ENCODE measurements at places on chromosomes 5 and 9. TPM values are rescaled to one million over a fixed set of nuclear protein-coding genes. Genes with fewer than 3 reads are reported as not detected.

The GPR150 gene
- total RNA-seq, result not detected

The LCN15 gene
- total RNA-seq, result not detected

The PLAC8L1 gene
- total RNA-seq, result not detected

The ALDH1B1 gene
- total RNA-seq, result 28.0 TPM

The TEX48 gene
- total RNA-seq, result not detected

The PCDHA5 gene
- not detected for total RNA-seq

The FOXD4L4 gene
- not detected for total RNA-seq

The MEIKIN gene
- 0.60 TPM for total RNA-seq

The FOXD4L6 gene
- total RNA-seq, result 1.1 TPM

The SNCAIP gene
- 36.3 TPM for total RNA-seq

The IL3 gene
- total RNA-seq, result not detected

The EPB41L4B gene
- total RNA-seq, result 38.0 TPM

All from omental fat pad (tissue), 4 donors.